ENCODE measurements at places on chromosomes 3 and 15.

DNA sequence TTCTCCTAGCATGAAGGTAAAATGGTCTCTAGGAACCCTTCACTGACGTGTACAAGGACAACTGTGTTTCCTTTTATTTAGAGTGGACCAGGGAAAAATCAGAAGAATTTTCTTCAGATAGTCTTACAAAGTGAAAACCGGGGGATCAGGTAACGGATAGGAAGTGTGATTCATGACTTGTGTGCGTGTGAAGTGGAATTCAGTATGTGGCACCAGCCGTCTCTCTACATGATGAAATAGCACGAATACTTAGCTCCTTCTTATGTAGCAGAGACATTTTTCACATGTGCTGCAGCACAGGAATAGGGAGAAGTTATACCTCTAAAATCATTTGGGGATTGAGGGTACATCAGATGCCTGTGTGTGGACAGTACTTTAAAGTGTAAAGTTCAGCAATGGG is 159.2 kb downstream of the MEX3B start:
- DNase-seq: peak; percentile 60

DNA sequence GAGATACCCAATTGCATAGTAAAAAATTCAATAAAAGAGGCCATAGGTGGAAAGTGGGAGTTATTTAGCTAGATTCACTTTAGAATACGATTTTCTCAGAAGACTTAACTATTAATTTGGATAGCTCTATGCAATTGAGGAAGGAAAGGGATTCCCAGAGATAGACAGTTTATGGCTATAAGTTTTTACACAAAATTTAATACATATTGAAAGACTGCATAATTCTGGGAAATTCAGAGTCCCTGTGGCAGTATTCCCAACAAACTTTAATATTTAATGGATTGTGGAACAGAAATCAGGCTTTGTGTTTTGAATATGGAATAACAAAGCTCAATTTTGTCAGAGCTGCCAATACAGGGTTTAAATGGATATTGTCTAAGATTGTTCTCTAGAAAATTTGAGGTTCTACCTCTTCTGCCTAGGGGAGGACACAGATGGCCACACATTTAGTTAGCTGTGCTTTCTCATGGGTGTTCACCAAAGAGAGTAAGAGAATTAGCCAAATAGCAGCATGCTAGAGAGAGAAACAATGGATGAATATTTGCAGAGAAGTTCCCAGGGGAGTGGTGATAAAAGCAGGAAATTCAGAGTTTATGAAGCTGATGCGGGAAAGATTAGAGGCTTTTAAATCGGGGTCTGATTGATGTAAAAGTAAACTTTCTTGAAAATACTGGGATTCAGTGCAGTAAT is 8.5 kb downstream of the ISL2 start:
- DNase-seq: no peak

DNA sequence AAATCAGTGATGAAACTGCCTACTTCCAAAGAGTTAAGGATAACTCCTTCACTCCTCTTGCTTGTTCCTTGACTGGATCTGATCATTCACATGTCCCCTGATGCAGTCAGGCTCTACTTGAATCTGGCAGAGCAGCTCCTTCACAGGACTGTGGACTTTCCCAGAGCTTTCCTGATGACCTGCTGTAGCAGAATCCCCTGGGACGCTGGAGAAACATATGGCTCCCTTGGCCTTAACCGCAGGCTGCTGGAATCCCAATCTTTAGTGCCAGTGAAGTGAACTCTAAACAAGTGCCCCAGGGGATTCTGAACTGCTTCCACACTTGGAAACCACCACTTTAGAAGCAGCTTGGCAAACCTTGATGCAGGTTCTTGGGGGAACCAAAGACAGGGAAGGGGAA is 217.8 kb downstream of the CHST2 start:
- no peak for DNase-seq

DNA sequence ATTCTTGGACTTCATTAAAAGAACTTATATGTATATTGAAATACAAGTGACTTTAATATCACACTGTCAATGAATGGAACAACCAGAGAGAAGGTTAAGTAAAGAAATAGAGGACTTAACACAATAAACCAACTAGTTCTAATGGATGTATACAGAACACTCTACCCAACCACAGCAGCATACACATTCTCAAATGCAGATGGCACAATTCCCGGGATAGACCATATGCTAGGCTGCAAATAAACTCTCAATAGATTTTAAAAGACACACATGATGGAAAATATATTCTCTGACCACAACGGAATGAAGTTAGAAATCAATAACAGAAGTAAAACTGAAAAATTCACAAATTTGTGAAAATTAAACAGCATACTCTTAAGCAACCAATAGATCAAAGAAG is 214.3 kb upstream of the LINGO1 start:
- no peak for DNase-seq

GRCh38 chr3:31038086-31038739 is 143.8 kb upstream of the GADL1 start:
- no peak for DNase-seq

DNA sequence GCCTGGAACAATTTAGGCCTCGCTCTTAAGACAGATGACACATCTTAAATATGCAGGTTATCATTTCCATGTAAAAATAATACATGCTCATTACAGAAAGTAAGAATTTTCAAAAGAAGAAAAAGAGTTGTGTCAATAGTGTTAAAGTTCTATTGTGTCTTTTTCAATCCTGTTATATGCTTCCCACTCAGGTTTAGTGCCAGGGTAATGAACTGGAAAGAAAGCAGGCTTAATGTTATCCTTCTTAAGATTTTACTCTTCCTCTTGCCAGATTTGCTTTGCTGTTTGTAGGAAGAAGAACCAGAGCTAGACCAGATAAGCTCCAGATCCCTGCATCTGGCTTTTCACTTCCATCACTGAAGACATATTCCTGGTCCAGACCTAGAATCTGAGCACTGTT is 128.6 kb downstream of the TPRG1 start:
- DNase-seq: no peak

- DNase-seq: no peak
Observed at GRCh38 chr15:98043160-98044014, 82.9 kb downstream of the ARRDC4 start.
